ENCODE measurements at places on chromosomes 7 and 10.

- DNase-seq: no peak
Observed at GRCh38 chr10:131784363-131785120, 116.3 kb upstream of the PPP2R2D start.

DNA sequence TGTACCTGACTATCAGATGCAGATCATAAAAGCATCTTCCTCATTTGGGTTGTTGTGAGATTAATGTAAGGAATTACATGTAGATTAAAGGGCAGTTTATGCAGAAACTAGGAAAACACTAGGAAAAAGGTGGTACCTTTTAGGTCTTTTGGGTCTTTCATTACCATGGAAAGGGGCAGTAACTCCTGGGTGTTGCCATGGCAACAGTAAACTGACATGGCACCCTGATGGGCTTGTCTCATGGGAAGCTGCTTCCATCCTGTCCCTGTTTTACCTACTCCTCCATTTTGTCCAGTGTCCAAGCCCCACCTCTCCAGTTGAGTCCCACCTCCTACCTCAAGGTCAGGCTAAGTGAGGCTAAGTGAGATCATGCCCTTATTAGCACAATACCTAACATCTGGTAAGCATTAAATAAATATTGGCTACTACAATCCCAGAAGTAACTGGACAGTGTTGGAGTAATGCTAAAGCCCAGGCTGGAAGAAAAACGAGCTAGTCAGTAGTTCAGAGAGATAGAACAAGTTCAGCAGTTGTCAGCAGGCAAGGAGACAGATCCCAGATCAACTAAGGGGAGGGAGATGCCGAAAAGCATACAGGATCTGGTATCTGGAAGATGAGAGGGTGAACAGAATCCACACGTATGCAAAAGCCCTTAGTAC lies 240.0 kb upstream of the AUTS2 start:
- no peak for DNase-seq

GRCh38 chr10:99743841-99744240 lies 11.8 kb downstream of the CUTC start:
- DNase-seq: no peak

GRCh38 chr10:23362879-23363792 lies 18.5 kb upstream of the C10orf67 start:
- DNase-seq: no peak
